Fibroblast of pulmonary artery (primary cell): ENCODE measurements at places on chromosomes 11 and 22.
A peak's percentile ranks its signal among the peaks of the same experiment; 100 is the strongest.

GRCh38 chr11:131038597-131038996 is 122.3 kb upstream of the SNX19 start:
- peak; percentile 27 for DNase-seq

DNA sequence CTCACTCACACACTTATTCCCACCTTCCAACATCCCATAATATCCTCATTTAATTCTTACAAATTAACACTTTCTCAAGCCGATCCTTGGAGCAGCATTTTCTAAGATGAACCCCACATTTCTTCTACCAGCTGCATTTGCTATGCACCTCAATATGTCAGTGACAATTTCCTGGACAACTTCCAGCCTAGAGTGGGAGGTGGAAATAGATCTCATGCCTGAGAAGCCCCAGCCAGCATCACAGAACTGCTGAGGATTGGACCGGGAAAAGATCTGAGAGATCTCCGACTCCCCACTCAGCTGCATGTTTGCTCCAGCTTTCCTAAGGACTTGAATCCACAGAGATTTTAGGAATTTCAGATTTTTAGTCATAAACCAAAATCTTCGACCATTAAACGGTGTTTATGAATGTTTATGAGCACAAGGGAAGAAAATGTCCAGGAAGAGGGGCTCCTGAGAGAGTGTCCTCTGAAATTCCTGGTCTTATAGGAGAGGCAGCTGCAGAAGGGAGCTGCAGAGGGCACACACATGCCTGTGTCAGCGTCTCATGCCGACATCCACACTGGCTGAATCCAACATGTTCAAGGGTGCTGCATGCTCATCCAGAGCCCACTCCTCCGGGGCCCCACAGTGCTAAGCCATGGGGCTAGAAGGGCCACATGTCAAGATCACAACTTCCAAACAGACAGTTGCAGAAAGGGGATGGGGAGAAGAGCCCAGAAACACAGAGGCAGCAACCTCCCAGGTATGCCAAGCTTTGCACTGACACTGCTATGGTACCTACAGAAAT is 68.6 kb downstream of the MICAL3 start:
- DNase-seq = no peak

DNA sequence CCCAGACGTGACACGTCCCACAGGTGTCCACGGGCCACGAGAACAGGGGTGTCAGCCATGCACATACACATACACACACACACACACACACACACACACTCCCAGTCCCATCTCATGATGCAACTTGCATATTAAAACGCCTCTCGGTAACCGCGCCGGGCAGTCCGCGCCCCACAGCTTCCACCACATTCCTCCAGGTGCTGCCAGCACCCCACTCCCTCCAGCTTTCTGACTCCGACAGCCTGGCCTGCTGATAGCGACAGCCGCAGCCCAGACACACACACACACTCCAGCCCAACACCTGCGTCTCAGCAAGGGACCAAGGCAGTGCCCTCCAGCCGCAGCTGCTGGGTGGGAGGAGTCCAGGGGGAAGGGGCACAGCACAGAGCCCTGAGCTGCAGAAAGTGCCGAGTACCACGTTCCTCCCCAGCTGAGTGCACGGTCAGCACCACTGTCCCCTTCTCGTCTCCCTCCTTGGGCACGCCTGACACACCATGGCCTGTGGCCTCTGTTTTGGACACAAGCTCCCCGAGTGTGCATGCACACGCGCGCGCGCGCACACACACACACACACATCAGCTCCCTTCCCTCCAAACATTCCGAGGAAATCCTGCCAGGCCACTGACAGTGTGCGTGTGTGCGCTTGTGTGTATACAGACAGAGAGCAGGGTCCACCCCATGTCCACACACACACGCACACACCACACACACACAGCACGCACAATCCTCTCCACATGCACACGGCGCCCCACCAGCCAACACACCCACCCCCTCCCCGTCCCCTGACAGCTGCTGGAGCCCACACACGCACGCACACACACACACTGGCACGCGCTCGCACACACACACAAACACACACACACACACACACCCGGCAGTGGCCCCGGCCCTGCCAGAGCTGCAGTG is 1.2 kb downstream of the ELFN2 start:
- DNase-seq = no peak

DNA sequence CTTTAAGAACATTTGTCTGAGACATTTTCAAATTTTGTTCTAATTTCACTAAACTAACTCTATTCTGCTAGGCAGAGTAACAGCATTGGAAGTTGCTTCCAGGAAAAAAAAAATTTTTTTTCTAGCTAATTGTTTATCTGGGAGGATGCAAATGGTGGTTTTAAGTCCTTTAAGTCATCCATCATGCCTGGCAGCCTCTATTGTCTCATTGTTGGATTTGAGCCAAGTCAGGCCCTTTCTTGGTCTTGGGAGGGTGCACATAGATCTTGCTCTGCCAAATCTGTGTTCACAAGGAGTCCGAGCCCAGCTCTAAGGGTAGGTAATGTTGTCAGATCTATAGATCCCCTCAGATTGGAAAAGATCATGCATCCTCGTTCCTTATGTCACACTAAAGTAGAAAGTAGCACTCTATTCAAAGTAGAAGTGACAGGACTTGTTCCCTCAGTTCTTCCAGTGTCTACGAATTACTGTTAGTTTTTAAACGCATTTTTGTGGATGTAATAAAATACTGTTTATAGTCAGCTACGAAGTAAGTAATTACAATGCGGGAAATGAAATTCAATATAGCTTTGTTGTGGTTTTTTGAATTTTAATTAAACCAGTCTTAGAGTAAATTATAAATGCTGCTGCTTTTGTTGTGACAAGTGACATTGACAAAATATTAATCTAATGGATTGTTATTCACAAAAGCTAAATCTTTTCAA is 166.0 kb upstream of the RASSF10 start:
- DNase-seq = peak; percentile 94

GRCh38 chr11:31714840-31715239 is 96.3 kb downstream of the PAX6 start:
- DNase-seq = no peak

- no peak for DNase-seq
These were observed 32.0 kb upstream of the RELT start for GRCh38 chr11:73344191-73344607.

- DNase-seq = peak; percentile 67
These were observed 873.2 kb downstream of the METTL15 start for GRCh38 chr11:28981381-28981780.

GRCh38 chr22:26762503-26763472 is 105.4 kb downstream of the MIAT start:
- no peak for DNase-seq

DNA sequence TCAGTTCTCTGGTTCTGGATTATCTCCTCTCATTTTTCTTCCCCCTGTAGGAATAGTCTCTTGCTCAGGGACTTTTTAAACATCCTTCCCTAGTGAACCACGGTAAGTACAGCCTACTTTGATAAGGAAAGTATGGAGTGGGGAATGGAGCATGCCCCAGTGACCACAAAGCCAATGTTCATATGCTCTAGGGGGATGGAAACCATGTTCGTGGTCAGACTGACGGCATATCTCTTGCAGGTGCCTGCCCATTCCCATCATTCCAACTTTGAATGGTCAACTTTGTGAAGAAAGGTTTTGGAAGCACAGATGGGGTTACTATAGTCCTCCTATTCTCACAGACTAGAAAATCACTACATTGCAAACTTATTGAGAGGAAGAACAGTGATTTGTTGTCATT is 332.5 kb upstream of the NCAM1 start:
- no peak for DNase-seq

GRCh38 chr22:47259990-47260389 is 497.5 kb downstream of the TBC1D22A start:
- DNase-seq = no peak

DNA sequence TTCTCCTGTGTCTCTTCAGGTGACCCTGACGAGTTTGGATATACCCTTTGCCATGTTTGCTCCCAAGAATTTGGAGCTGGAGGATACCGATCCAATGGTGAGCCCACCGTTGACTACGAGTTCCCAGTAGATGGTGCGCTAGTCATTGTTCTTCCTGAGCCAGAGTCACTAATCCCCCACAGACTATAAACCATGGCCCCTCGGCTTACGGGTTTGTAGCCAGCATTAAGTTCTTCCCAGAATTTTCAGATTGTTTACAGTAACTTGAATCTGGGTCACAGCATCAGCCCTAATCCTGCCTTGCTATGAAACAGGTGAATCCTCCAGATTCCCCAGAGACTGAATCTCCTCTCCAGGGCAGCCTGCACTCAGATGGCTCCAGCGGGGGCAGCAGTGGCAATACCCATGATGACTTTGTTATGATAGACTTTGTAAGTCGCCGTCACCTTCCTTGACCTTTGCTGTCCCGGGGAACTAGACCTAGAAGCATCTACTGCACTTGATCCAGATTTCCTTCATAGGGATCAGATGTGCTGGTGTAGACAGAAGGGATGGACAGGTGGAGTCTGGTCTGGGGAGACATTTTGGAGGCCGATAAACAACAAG is 31.8 kb downstream of the ARHGAP1 start:
- no peak for DNase-seq

- DNase-seq = no peak
These were observed 573.6 kb downstream of the BUD13 start for GRCh38 chr11:116199182-116199581.

GRCh38 chr11:74770456-74770855 is 21.8 kb downstream of the RNF169 start:
- peak; percentile 46 for DNase-seq

DNA sequence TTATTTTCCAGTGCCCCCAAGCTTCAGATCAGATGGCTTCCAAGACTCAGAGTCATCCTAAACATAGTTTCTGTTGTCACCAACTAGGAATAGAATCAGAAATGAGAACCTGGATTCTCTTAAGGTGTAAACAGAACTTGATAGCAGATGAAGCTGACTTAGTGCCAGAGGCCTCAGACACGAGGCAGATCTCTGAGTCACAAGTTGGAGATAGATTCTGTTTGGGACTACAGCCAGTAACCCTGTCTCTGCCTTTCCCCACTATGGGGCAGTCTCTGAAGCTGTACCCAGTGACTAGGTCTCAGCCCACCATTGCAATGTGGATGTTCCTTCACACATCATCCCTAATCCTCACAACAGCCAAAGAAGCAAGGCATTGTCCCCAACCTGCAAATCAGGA is 25.4 kb downstream of the NEU3 start:
- DNase-seq = peak; percentile 75

DNA sequence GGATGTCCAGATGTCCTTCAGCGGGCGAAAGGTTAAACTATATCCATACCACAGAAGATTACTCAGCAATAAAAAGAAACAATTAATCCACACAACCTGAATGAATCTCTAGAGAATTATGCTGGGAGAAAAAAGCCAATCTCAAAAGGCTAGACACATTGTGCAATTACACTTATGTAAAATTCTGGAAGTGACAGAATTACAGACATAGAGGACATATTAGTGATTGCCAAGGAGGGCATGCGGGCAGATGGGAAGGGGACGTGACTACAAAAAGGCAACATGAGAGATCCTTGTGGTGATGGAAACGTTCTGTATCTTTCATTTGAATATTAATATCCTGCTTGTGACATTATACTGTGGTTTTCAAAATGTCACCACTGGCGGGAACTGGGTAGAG is 103.5 kb upstream of the BMAL1 start:
- no peak for DNase-seq

- DNase-seq = peak; percentile 81
These were observed 32.2 kb downstream of the LIMK2 start for GRCh38 chr22:31244046-31244942.

DNA sequence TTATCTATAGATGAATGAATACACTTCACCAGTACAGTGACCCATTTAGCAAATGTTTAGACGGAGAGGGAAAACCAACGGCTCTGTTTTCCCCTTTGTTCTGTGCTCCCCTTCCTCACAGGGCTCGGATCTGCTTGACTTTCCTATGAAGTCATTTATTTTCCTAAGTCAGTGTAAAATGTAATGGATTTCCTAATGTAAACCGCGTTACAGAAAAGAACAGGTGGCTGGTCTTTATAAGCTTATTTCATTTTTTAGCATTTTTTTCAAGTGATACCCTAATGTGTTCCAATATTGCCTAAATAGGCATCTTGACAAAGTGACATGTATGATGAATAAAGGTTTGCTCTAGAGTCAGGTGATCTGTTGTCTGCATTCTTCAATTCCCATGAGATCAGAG is 207.5 kb downstream of the PGR start:
- no peak for DNase-seq

DNA sequence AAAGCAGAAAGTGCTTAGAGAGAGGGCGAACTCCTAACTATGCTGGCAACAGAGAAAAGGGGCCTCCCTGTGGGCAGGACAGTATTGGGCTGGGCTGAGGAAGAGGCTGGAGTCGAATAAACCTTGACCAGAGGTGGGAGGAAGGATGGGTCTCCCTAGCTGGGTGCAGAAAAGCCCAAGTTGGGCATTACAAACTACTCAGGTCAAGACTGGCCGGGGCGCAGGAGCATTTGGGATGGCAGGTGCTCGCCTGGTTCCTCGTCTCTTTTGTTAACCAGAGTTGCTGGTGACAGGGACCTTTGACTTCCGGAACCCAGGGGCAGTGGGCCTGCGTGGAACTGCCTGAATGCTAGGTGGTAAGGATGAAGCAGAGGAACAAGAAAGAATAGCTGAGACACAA is 80.3 kb upstream of the SHISAL1 start:
- no peak for DNase-seq

DNA sequence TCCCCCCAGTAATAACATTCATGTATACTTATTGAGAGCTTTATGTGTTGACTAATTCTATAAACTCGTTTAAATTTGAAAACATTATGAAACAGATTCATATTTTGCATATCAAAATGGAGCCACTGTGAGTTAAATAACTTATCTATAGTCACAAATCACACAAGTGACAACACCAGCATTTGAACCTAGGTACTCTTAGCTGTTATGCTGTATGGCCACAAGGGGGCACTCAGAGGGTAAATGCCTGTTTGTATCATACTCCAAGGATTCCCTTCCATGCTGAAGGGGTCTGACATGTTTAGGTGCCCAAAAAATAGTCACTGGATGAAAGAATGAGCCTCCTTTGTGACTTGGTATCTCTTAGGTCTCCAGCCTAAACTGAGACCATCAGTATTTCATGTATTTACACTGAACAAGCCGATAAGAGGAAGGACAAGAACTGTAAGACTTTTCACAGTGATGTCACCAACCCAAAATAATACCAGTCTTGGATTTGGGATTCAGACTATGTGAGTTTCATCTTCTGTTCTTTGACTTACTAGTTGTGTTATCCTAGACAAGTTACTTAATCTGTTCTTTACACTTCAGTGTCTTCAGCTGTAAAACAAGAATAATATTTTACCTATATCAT is 12.2 kb upstream of the OR52D1 start:
- DNase-seq = peak; percentile 71

DNA sequence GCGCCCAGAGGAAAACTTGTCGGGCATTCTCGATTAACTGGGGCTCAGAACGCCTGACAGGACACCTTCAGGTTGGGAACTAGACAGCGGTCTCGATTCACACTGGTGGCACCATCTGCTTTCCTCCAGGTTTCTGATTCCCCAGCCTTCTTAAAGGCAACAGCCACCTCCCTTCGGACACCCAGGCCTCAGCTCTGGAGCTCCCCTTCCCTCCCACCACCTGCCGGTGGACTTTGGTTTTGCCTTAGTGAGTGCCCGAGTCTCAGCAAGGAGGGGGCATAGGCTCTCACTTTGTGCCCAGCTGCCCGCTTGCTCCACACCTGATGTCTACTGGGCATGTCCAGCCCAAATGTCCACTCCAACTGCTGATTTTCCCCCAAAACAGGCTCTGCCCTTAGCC is 110.4 kb upstream of the PARVA start:
- no peak for DNase-seq

GRCh38 chr22:21014726-21015465 is at the start of gene P2RX6:
P2RX6 (plus strand) TSS chr22:21015165; CDS start chr22:21015175, 10 bp downstream.
- peak; percentile 60 for DNase-seq
